ENCODE measurements at places on chromosomes 4 and X. TPM values are rescaled to one million over a fixed set of nuclear protein-coding genes. Genes with fewer than 3 reads are reported as not detected.

GRCh38 chrX:110408949-110409588 lies 50.4 kb downstream of the RTL9 start:
- DNase-seq, result no peak

FANCB gene
- 0.09 TPM for total RNA-seq

GRCh38 chrX:29453333-29453732 lies 762.0 kb upstream of the MAGEB2 start:
- no peak for DNase-seq

DNA sequence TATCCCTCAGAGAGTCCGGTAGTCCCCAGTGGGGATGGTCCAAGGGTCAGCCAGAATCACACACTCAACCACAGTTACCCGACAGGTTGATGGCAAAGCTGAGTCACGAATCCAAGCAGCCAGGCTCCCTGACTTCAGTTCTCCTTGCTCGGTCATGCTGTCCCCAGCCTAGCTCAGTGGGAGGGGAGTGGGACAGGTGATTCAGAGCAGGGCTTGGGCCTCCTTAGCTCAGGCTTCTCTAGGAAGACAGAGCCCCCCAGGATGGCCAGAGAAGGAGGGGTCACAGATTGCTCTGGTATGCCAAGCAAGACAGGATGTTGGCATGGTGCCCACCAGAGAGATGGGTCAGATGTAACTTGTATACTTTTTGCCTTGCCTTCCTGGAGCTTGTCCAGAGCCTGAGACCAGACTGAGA lies 66.5 kb downstream of the EFNB1 start:
- DNase-seq, result no peak

NHS gene
- total RNA-seq, result 0.19 TPM
